ENCODE measurements at places on chromosomes 2 and 18. TPM values are rescaled to one million over a fixed set of nuclear protein-coding genes. Genes with fewer than 3 reads are reported as not detected.

The THAP4 gene
- total RNA-seq: 53.3 TPM

The GCFC2 gene
- 32.1 TPM for total RNA-seq

The SLC16A14 gene
- 7.8 TPM for total RNA-seq

The TCF23 gene
- total RNA-seq: not detected

The L3MBTL4 gene
- total RNA-seq: 0.11 TPM

The SFTPB gene
- not detected for total RNA-seq

The MEIS1 gene
- not detected for total RNA-seq

The MAP3K19 gene
- not detected for total RNA-seq

The CIAO1 gene
- 93.9 TPM for total RNA-seq

The GCG gene
- total RNA-seq: not detected

The DCC gene
- not detected for total RNA-seq

GRCh38 chr2:182020286-182021070 is 34.8 kb downstream of the PPP1R1C start:
- no peak for DNase-seq

DNA sequence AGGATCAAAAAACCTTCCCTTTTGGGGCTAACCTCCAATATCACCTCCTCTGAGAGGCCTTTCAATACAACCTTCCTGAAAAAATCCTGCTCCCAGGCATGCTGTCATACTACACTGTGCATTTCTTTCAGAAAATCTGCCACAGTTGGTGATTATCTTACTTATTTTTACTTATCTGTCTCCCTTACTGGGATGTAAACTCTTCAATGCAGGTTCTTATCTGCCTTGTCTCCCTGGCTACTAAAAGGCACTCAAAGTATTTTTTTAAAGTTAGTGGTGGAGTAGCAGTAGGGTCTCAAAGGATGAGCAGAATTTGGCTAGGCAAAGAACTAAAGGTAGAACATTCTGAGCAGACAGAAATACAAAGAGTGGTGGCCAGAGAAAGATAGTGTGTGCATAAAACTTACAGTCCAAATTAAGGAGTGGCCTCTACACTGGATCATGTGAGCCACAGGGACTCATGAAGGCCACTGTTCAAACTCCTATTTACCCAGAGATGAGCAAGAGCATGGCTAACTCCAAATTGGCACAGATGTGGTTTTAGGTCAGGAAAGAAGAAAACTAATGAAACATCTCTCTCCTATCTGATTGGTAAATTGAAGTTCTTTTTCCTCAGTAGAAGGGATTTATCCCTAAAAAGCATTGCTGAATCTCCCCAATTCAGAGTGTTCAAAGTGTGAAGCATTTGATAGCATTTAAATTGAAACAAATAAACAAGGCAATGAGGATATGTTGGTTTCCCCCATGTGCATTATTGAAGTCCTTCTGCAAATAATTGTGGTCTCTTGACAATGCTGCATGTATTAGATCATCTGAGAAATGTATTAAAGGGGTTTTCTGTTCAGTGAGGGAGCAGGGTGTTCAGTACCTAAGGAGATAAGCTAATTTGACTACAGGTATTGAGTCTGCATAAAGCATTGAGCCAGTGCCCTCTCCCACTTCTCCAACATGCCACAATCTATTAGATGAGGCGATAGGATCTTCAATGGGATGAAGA is 285.5 kb downstream of the MREG start:
- DNase-seq: no peak

DNA sequence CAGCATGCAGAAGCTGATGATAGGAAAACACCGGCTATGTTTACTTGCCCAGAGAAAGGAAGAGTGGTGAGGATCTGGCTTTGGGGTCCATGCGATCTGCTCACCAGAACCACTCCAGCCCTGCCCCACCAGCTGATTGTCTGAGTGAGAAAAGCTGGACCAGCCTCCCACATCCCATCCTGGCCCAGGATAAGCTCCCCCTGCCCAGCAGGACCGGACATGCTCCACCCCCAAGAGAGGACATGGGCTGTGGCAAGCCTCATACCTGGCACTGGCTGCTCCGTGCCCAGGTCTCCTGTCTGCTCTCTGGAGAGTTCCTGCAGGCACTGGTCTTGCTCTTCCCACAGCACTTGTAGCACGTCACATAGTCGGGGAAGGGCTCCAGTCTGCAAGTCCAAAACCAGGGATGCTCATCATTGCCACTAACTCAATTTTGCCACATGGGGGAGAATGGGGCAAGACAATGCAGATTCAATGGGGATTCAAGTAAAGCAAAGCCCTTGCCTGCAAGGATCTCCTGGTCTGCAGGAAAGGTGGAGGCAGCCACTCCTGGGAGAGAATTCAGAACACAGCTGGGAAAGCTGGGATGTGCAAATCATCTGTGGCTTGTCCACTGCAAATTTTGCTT is 30.0 kb downstream of the SCTR start:
- no peak for DNase-seq

- DNase-seq: no peak
Measured at GRCh38 chr2:230671117-230671516, 41.5 kb upstream of the CAB39 start.

DNA sequence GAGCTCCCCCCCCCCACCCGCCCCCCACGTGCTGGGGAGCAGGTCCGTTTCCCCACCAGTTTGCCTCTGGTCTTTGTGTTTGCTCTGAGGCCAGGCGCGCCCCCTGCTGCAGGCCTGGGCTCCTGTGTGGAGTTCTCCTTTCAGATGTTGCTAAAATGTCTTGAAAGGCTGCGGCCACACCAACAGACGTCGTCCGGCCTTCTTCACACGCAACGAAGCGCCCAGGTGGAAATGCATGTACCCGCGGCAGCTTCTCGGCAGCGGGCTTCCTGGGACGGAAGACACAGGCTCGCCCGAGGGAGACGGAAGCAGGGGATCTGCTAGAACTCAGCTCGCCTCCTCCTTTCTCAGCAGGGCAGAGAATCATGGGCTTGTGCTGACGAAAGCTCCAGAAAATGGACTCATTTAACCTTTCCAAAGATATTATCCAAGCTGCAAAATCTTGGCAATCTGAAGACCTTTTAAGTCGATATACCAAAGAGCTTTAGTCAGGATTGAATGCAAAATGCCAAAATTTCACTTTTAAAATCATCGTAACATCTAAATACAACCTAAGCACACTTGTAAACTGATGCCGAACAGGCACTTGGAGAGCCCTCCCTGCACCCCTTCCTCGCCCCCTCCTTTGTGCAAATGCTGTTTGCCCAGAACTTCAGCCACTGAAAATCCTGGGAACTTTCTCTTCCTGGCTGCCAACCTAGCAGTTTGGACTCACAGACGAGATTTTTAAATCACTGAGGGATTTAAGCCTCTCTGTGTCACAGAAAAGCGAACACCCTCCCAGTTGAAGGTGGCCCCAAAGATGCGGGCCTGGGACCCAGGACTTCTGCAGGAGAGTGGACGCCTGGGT is 125.5 kb upstream of the ZNF516 start:
- DNase-seq: no peak

DNA sequence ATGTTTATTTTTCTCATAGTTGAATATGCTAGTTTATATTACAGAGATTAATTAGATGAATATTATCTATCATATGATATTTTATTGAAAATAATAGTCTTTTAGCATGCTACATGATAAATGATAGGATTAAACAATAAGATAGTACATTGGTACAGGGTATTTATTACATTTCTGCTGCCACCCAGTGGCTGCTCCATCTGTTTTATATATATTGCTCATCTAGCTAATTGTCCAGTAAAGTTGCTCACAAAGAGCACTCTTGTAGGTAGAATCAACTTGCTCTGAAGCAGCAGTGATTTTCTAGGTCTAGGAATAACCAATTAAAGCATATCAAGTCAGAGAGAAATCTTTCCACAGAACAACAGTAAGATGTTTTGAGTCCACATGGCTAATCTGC is 183.3 kb downstream of the ASXL3 start:
- no peak for DNase-seq

DNA sequence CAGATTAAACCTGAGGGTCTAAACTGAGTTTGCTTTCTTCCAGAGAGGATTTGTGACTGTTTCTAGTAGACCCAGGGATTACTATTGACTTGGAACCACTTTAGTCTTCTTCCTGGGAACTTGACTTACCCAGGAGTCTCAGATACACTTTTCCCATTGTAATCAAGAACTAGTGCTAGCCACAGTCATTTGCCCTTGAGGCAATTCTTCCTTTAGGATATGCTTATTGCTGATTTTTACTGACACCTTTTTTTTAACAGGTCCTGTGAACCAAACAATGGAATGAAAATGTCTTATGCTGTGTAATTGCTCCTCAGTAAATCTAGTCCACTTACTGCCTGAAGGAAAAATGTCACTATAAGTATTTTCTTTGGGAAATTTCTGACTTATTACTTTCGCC is 78.3 kb downstream of the TAF4B start:
- no peak for DNase-seq

- no peak for DNase-seq
Measured at GRCh38 chr2:36528274-36528673, 69.7 kb downstream of the FEZ2 start.

- no peak for DNase-seq
Measured at GRCh38 chr18:708096-708495, 4.3 kb downstream of the ENOSF1 start.

GRCh38 chr2:25339211-25339674 is 2.5 kb downstream of the DNMT3A start:
- DNase-seq: no peak

GRCh38 chr18:58135183-58135641 is 91.2 kb downstream of the NEDD4L start:
- DNase-seq: no peak

DNA sequence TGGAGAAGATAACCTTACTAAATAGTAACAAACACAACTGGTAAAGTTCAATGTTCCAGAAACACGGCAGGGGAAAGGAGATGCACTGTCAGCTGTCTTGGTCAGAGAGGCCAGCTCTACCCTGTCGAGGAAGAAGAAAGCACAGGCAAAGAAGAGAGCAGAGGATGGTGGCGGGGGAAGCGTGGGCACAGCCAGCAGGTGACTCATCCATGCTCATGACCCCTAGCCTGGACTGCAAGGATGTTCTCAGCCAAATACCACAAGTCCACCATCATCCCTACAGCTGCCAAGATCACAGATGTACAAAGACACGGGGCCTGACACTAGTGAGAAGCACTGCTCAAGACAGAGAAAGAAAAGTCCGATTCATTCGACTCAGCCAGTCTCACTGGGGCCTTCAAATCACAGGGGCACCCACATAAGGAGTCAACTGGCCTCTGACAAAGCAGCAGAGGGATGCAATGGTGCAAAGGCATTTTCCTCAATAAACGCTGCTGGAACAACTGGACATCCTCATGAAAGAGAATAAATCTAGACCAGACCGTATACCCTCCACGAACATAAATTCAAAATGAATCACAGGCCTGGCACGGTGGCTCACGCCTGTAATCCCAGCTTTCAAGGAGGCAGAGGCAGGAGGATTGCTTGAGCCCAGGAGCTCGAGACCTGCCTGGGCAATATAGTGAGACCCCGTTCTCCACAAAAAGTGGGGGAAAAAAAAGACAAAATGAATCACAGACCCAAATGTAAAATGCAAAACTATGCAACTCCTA is 5.6 kb downstream of the DTYMK start:
- no peak for DNase-seq

GRCh38 chr2:153474407-153474806 is 4.2 kb downstream of the RPRM start:
- no peak for DNase-seq

- DNase-seq: no peak
Measured at GRCh38 chr18:79507076-79507545, 111.4 kb downstream of the NFATC1 start.

DNA sequence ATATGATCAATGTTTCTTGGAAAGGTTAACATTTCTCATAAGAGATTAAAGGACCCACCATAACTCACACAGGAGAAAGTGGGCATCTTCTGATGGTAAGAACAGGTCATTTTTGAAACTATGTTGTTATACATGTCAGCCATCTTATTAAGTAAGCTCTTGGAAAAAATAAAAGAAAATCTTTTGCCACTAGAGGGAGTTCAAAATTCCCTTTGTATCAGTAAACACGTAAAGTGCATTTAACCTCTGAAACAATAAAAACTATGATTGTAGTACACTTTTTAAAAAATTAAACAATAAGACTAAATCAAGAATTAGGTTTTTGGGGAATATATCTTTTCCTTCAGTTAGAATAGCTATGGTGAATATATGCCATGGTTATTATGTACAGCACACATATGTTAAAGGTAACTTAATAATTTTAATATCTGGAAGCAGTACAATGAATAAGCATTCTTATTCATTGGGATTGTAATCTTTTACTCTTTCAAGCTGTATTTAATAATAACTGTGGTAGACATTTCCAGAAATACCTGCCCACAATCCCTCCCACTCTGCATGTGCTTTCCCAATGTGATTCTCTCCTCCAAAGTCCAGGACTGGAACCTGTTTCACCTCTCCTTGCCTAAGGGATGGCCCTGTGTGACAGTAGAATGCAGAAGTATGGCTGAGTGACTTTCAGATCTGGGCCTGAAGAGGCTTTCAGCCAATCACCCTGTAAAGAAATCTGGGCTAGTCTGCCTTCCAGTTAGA is 64.2 kb downstream of the RBMS1 start:
- no peak for DNase-seq

GRCh38 chr2:2022941-2023586 is 278.7 kb upstream of the PXDN start:
- no peak for DNase-seq

DNA sequence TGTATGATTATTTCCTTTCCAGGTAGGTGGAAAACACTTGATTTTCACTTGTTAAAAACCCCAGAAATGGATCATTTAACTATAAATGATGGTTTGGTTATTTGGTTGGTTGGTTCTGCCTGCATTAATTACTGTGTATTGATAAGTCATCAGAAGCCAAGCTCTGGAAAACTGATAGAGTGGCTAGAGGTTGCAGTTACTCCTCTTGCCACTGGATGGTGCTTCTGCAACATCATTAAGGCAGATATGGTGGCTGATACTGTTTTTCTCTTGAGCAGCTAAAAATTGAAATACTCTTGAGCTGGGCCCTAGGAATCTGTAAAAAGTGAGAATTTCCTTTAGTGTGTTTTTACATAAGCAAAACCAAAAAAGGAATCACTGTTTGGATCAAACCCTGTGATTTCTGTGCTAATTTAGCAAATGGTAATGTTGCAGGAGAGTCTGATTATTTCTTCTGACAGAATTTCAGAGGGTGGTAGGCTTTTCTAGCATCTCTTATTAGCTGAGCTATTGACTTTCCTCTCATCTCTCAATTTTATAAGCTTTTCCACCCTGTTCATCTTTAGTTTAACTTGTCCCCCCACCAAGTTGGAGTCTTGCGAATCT is 54.3 kb downstream of the RAB10 start:
- DNase-seq: no peak

DNA sequence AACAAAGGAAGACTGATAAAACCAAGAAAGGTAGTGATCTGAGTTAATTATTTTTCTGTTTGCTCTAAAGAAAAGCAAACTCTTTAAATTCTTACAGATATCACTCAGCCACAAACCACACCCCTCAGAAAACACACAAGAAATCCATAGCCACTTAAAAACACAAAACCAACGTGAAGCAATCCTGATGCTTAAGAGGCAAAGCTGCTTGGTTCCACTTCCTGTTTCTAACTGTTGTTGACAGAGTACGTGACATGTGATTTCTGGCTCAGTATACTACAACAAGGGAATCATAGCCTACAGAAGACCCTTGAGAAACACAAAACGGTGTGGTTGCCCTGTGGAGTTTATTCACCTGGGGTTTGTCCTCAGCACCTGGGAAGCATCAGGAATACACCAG is 240.9 kb upstream of the APCDD1 start:
- DNase-seq: peak; percentile 17
